Esophagus squamous epithelium (tissue), 5 donors: ENCODE measurements at places on chromosomes 12 and 14.

- DNase-seq: no peak
These were observed 6.6 kb upstream of the CALCOCO1 start for GRCh38 chr12:53733807-53734200.

DNA sequence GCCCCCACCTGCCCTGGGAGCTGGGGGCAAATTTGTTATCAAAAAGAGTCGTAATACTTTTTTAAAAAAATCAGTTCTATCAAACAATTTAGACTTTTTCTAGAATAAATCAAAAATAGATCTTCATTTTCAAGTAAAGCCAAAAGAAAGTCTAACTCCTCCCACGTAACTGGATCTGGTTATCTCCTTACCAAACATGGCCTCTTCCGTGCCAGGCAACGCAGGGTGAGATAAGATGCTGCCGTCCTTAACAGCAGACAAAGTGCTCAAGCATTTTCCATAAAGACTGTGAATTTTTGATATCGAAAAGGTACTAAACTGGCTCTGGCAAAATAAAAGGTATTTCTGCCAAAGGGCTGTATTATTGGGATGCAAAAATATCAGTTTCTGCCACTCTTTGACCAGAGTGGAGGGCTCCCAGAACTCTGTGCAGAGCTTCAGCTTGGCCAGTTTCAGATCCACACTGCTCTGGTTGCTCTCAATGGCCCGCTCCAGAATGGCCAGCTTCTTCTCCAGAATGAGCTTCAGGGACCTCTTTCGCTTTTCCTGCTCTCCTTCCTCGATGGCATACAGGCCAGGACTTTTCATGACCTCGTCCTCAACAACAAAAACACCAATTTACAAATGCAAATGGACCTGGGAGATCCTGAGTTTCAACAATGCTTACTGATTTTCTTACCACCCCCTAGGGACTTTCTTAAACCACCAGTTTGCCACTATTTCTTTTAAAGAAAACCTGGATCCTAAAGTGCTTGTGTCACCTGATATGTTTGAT lies 29.0 kb downstream of the NRDE2 start:
- DNase-seq: no peak

DNA sequence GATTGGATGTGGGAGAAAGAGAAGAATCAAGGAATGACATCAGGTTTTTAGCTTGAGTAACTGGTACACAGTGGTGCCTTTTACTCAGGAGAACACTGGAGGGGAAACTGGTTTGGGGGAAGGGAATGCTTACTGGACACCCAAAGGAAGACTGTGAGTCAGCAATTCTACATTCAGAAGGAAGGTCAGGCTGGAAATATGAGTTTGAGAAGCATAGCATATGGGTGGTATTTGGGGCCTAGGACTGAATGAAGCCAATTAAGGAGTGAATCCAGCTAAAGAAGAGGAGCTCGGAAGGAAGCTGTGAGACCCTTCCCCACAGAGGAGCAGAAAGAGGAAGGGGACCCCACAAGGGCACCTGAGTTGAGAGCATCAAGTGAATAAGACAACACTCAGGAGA lies 35.4 kb downstream of the DMAC2L start:
- no peak for DNase-seq

- no peak for DNase-seq
These were observed 103.1 kb downstream of the SEC23A start for GRCh38 chr14:38999949-39000348.

- no peak for DNase-seq
These were observed 38.1 kb upstream of the NPAS3 start for GRCh38 chr14:32900547-32900946.

DNA sequence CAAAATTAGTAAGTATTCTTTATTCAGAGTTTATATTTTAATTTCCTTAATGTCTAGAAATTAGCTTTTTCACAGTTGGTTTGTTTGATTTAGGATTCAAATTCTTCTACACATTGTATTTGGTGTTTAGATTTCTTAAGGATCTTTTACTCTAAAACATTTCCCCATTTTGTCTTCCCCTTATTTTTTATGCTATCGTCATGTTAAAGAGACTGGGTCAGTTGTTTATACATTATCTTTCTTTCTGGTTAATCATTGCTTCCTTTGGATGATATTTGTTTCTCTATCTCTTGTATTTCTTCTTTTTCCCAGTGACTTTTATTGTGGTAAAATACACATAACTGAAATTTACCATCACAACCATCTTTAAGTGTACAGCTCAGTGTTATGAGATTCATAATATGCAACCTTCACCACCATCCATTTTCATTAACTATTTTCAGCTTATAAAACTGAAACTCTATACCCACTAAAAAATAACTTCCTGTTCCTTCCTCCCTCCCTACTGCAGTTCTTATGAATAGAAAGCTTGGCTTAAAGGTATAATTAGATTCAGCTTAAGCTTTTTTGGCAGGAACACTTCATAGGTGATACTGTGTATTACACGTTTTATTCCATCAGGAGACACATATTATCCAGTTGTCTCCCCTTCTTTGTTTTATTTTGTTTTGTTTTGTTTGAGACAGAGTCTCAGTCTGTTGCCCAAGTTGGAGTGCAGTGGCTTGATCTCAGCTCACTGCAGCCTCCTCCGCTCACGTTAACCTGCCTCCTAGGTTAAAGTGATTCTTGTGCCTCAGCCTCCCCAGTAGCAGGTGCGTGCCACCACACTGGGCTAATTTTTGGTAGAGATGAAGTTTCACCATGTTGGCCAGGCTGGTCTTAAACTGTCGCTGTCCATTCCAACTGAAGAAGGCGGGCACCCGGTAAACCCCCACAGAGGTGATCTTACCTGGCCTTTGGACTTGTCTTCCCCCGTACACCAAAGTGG lies 45.0 kb downstream of the NOPCHAP1 start:
- DNase-seq: no peak

DNA sequence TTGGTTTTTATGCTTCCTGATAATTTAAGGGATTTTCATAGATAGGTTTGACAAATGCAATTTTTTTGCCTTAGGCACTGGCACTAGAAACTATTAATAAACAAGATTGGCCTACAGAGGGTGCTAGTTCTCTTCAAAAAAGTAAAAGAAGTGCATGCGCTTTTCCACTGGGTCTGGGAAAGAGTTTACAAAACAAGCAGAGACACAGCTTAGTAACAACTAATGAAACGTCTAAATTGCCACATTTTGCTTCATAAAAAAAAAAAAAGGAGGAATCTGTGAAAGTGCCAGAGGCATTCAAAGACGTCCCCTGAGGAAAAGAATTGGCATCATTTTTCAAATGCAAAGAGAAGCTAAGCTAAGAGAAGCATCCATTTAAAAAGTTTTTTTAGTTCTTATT lies 58.3 kb upstream of the EEA1 start:
- no peak for DNase-seq

- no peak for DNase-seq
These were observed 1.3 kb downstream of the VASH1 start for GRCh38 chr14:76762411-76763095.

DNA sequence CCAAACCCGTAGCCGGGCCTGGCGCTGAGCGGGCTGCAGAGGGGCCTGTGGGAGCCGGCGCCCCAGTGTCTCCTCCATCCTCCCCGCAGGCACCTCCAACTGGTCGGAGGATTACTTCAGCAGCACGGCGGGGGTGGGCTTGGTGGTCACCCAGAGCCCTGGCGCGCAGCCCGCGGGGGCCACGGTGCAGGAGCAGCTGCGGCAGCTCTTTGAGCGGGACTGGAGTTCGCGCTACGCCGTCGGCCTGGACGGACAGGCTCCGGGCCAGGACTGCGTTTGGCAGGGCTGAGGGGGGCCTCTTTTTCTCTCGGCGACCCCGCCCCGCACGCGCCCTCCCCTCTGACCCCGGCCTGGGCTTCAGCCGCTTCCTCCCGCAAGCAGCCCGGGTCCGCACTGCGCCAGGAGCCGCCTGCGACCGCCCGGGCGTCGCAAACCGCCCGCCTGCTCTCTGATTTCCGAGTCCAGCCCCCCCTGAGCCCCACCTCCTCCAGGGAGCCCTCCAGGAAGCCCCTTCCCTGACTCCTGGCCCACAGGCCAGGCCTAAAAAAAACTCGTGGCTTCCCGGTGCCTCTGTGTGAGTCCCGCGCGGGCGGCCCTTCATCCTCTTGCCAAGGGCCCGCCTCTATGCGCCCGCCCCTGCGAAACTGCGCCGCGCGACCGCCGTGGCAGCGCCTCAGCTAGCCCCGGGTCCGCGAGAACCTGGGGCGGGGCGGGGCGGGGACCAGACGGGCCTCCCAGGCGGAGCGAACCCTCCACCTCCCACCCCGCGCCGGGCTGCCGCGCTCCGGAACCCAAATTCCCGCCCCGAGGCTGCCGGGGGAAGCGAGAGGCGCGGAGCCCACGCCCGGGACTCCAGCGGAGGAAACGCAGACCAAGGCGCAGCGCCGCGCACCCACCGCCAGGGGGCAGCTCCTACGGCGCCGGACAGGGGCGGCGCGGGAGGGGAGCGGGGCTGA lies 8.3 kb downstream of the PLD4 start:
- no peak for DNase-seq

GRCh38 chr12:99122959-99123358 lies 477.9 kb downstream of the APAF1 start:
- DNase-seq: no peak

- no peak for DNase-seq
These were observed 5.2 kb downstream of the P2RX4 start for GRCh38 chr12:121214855-121215745.

- no peak for DNase-seq
These were observed 27.4 kb upstream of the GUCY2C start for GRCh38 chr12:14723763-14724162.

GRCh38 chr12:80100591-80100990 lies 1.3 kb downstream of the OTOGL start:
- no peak for DNase-seq

DNA sequence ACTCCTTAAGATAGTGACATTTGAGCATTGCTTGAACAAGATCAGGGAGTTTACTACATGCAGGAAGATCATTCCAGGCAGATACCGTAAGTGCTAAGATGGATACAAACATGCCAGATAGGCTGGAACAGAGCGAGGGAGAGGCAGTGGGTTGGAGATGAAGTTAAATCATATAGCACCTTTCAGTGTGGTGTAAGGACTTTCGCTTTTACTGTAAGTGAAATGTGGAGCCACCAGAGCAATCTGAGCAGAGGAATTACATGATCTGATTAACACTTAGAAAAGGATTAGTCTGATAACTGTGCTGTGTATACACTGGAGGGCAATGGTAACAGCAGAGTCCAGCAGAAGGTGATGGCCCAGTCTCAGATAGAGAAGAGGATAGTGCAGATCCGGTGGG lies 163.0 kb upstream of the SSTR1 start:
- no peak for DNase-seq

DNA sequence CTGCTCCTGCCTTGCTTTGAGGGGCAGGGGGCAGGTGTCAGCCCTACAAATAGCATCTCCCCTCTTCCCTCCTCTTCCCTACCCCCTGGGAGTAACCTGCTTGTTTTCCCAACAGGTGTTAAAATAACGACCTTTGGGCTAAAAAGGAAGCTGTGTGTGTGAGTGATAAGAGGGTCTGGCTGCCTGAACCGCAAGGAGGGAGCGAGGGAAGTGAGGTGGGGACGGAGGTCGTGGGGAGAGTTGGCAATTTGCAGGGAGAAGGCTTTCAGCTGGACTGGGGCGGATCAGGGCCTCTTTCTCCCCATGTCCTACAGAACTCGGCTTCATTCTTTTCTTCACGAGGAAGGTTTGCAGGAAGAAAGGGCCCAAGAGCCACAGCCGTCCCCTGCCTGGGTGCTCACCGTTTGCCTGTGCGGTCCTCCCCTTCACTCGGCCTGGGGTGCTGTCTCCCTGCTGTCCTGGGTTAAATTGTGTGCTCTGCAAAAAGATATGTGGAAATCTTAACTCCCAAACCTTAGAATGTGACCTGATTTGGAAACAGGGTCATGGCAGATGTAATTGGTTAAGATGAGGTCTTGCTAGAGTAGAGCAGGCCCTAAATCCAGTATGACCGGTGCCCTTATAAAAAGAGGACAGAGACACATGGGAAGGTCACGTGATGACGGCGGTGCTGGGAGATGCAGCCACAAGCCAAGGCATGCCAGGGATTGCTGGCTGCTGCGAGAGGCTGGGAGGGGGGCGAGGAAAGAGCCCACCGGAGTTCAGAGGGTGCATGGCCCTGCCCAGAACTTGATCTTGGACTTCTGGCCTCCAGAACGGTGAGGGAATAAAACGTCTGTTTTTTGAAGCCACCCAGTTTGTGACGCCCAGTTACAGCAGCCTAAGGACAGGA lies 38.7 kb upstream of the NCOR2 start:
- no peak for DNase-seq

DNA sequence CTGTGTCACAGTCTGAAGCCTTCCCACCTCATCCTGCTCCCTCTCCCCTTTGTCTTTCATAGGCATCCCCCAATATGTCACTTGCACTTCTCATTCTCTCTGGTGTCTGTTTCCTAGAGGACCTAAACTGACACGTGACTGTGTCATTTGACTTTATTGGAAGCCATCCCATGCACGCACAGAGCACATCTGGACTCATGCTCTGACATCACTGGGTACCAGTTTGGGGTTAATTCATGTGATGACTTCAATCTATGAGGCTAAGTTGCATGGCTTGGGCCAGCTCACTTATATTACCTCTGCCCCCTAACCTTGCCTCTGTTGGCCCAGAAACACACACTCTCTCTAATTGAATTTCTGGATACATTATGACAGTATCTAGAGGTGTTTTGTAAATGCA lies 21.5 kb downstream of the PYGL start:
- DNase-seq: no peak
